ENCODE measurements at places on chromosomes 11 and 22. TPM values are rescaled to one million over a fixed set of nuclear protein-coding genes. Genes with fewer than 3 reads are reported as not detected.

Gene SYT8
- not detected for total RNA-seq

Gene TENM4
- 0.09 TPM for total RNA-seq

Gene STIM1
- total RNA-seq: 37.1 TPM

Gene RASGRP2
- 3.4 TPM for total RNA-seq

Gene IL17REL
- not detected for total RNA-seq

Gene OR2AT4
- total RNA-seq: not detected

Gene SCN2B
- total RNA-seq: not detected

Gene EMID1
- total RNA-seq: 10.0 TPM

Gene MGAT3
- total RNA-seq: not detected
